ENCODE measurements at places on chromosomes 2 and 18. TPM values are rescaled to one million over a fixed set of nuclear protein-coding genes. Genes with fewer than 3 reads are reported as not detected.

GBX2 gene
- not detected for total RNA-seq

MRPL30 gene
- 18.3 TPM for total RNA-seq

B3GNT7 gene
- 4.6 TPM for total RNA-seq

MROH2A gene
- 0.31 TPM for total RNA-seq

ALPG gene
- total RNA-seq: not detected

SCYGR5 gene
- total RNA-seq: not detected

RAMP1 gene
- total RNA-seq: 2.6 TPM

IL36B gene
- total RNA-seq: not detected

PNO1 gene
- total RNA-seq: 17.2 TPM

SCN3A gene
- 0.08 TPM for total RNA-seq

GREB1L gene
- total RNA-seq: not detected

RAB27B gene
- total RNA-seq: 17.5 TPM

BMP10 gene
- total RNA-seq: not detected

CCDC85A gene
- total RNA-seq: 2.1 TPM

CAPN14 gene
- 124 TPM for total RNA-seq

AMER3 gene
- total RNA-seq: not detected

Measured in esophagus squamous epithelium (tissue), 5 donors.